DMS79 (cell line): ENCODE measurements at places on chromosomes 16 and 17.
A peak's percentile ranks its signal among the peaks of the same experiment; 100 is the strongest.

GRCh38 chr17:9783050-9783449 is 8.3 kb downstream of the DHRS7C start:
- no peak for DNase-seq

- DNase-seq: no peak
These were observed 8.5 kb downstream of the SCGB1C2 start for GRCh38 chr17:145671-146541.

GRCh38 chr17:888998-889441 is 90.6 kb downstream of the NXN start:
- peak; percentile 44 for DNase-seq

- DNase-seq: peak; percentile 41
These were observed 189.2 kb upstream of the AXIN2 start for GRCh38 chr17:65750631-65751115.

- DNase-seq: no peak
These were observed 122.5 kb upstream of the CACNG5 start for GRCh38 chr17:66712453-66712852.

GRCh38 chr17:5203178-5203907 is 11.7 kb upstream of the ZNF594 start:
- DNase-seq: no peak

- no peak for DNase-seq
These were observed 2.8 kb upstream of the RPS15A start for GRCh38 chr16:18792836-18793433.

DNA sequence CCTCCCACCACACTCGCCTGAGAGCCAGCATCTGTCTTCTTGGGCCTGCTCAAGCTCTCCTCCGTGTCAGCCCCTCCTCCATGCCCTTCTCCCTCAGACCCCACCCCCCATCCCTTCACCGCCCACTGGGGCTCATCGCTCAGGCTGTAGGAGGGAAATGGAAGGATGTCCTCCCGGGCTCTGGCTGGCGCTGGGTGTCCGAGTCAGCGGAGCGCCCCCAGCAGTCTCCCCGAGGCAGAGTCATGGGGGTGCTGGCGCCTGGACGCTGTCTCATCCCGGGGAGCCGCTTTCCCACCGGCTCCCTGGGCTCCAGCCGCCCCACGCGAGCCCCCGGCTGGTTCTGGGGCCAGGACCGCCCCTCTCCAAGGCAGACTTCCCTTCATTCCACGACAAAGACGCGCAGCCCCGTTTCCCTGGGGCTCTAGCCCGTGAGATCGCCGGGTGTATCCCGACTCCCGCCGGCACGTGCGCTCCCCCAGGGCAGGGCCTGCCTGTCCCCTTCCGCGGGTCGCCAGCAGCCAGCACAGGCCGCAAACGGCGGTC is 428 bp upstream of the ANTKMT start:
- peak; percentile 33 for DNase-seq

- DNase-seq: no peak
These were observed 91.5 kb downstream of the VPS53 start for GRCh38 chr17:623121-623520.

GRCh38 chr17:290121-290521 is 62.5 kb downstream of the RPH3AL start:
- DNase-seq: no peak

DNA sequence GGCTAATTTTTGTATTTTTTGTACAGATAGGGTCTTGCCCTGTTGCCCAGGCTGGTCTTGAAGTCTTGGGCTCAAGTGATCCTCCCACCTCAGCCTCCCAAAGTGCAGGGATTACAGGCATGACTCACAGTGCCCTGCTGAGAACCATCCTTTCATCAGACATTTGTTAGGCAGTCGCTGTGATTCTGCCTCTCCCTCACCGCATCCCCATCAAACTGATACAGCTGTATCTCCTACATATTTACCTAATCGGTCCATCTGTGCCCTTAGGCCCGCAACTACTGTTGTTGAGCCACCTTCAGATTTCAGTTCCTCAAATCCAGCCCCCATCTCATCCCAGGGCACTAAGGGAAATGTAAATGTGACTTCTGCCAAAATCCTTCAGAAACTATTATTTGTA is 2.0 kb upstream of the SLC43A2 start:
- no peak for DNase-seq

GRCh38 chr16:14399378-14400284 is 230.4 kb downstream of the PARN start:
- DNase-seq: no peak

- no peak for DNase-seq
These were observed 95.9 kb upstream of the ZFHX3 start for GRCh38 chr16:73143576-73144422.

GRCh38 chr16:53530741-53531140 is 27.7 kb upstream of the AKTIP start:
- no peak for DNase-seq

DNA sequence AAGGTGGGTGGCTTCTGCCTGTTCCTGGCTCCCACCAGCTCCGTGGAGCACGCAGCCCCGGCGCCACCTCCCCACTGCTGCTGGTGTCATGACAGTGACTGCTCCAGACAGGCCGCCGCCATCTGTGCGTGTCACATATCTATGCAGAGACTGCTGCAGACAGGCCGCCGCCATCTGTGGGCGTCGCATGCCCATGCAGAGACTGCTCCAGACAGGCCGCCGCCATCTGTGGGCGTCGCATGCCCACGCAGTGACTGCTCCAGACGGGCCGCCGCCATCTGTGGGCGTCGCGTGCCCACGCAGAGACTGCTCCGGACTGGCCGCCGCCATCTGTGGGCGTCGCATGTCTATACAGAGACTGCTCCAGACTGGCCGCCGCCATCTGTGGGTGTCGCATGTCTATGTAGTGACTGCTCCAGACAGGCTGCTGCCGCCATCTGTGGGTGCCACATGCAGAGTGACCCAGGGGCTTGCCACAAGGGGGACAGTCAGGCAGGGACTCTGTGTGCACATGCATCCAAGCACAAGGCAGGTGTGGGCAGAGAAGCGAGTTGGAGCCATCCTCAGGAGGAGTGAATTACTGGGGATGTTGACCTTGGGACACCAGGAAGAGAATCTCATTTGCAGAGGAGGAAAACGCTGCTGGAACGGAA is 3.3 kb upstream of the FN3KRP start:
- DNase-seq: no peak

DNA sequence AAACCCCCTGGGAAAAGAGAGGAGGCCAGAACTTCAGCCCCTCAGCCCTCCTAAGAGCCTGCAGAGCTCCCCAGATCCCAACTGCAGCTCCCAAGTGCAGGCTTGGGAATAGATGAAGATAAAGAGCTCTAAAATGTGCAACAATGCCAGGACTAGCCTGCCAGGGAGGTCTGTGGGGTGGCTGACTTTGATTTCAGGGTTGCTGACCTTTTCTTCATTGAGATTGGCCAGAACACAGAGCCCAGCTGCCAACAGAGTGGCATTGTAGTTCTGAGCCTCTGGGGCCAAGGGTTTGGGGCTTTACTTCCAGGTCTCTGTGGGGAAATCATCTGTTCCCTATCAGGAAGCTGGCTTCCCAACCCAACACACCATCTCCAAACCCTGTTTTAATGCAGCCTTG is 120.6 kb downstream of the COPRS start:
- DNase-seq: no peak

DNA sequence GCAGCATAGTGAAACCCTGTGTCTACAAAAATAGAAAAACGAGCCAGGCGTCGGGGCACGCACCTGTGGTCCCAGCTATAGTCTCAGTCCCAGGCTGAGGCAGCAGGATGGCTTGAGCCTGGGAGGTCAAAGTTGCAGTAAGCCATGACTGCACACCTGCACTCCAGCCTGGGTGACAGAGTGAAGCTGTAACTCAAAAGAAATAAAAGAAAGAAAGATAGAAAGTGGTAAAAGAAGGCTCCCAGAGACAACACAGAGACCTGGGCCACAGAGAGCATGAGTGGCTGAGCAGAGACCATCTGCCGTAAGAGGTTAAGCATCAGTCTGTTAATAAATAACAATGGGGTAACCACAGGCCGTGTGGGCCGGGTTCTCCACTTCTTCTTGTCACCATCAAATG is 15.3 kb upstream of the HEXD start:
- DNase-seq: no peak

GRCh38 chr16:3954411-3954921 is 74.0 kb upstream of the CREBBP start:
- no peak for DNase-seq

GRCh38 chr16:89175280-89176146 is 4.0 kb downstream of the CDH15 start:
- DNase-seq: no peak

DNA sequence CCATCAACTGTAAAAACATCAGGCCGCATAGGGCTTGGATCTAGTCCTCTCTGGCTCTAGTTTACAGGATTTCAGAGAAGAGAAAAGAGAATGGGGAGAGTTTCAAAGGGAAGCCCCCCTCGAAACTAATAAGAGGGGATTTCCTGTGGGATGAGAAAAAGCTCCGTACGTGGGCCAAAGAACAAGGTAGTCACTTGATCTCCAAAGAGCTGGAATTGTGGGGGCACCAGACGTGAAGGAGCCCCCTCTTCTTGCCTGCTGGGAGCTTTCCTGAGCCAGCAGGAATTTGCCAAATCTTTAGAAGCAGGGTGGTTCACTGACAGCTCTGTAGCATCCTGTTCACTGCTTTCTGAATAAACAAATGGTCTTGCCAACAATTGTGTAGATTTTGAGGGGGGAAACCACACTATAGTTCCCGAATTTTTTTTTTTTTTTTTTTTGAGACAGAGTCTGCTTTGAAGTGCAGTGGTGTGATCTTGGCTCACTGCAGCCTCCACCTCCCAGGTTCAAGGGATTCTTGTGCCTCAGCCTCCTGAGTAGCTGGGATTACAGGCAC is 7.0 kb upstream of the TMIGD1 start:
- no peak for DNase-seq

GRCh38 chr16:85734311-85735017 is 16.4 kb downstream of the C16orf74 start:
- DNase-seq: no peak

DNA sequence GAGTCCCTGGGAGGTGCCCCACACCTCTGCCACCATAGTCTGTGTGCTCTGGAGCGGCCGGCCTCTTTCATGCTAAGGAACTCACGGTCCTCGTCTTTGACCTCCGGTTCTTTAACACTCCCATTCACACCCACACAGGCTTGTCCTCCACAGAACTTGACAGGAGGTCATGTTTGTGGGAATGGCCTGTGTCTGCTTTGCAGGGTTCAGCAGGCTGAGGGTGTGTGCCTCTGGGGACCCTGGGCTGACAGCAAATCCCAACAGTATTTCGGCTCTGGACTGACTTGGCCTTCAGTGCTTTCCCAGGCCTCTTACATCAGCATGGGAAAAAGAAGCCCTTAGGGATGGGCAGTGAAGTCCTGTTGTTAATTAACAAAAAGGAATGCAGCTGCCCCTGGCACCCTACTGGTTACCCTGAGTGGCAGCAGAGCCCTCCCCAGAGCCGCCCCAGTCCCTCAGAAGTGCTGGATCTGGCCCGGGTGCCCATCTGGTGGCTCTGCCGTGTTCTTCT is 35.4 kb upstream of the ADORA2B start:
- DNase-seq: no peak

DNA sequence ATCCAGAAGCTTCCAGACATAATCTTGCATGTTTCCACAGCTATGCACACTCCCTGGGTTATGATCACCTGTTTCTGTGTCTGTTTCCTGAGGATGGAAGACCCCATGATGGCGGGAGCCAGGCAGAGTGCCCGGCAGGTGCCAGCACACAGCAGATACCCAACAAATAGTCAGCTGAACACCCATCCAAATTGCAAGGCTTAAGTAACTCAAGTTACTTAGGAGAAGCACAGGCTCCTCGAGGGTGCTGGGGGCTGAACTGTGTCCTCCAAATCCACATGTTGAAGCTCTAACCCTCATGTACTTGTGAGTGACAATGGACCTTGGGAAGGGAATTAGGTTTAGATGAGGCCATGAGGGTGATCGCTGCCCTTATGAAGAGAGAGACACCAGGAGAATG is 79.5 kb upstream of the DOC2B start:
- DNase-seq: no peak

DNA sequence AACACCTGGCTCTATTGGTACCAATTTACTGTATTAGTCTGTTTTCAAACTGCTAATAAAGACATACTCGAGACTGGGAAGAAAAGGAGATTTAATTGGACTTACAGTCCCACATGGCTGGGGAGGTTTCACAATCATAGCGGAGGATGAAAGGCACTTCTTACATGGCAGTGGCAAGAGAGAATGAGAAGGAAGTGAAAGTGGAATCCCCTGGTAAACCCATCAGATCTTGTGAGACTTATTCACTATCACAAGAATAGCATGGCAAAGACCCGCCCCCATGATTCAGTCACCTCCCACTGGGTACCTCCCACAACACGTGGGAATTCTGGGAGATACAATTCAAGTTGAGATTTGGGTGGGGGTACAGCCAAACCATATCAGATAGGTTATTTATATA is 22.6 kb upstream of the GOSR1 start:
- no peak for DNase-seq

- DNase-seq: no peak
These were observed 7.8 kb upstream of the RHOT2 start for GRCh38 chr16:660132-660458.

- DNase-seq: no peak
These were observed 289.1 kb downstream of the CA10 start for GRCh38 chr17:51869387-51869786.

- no peak for DNase-seq
These were observed 3.7 kb downstream of the GP2 start for GRCh38 chr16:20323591-20324117.

- DNase-seq: no peak
These were observed 21.7 kb downstream of the ACSF3 start for GRCh38 chr16:89115216-89115861.

GRCh38 chr16:68369697-68370580 is 59.1 kb downstream of the PRMT7 start:
- no peak for DNase-seq

- no peak for DNase-seq
These were observed 139.4 kb upstream of the RPH3AL start for GRCh38 chr17:492022-492413.

DNA sequence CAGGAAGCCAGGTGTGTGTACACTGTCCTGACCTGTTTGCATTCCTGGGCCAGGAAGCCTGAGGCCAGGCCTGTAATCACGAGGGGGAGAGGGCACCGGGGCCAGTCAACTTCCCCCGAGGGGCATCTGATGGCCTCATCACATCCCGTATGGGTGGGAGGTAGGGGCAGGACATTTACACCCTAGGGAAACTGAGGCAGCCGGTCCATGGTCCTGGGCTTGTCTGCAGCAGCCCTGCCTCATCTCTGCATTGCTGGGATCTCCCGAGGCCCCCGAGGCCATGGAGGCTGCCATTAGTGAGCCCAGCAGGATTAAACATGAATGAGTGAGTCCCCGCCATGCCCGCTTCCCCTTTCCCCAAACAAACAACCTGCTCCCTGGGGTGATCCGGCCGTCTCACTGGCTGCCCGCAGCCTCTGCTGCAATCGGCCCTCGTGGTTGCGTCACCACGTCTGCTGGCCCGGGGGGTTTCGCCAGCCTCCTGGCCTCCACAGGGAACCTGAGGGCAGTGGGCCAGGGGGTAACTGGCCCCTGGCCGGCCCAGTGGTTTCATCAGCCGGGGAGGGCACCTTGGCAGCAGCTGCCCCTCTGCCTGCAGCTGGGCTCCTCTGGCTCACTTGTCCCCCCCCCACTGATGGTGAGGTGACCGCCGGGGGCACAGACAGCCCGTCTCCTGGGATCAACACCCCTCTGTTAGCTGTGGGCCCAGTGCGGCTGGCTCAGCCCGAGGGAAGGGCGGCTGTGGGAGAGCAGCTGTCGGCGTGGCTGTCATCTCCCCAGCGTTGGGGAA is 88.3 kb upstream of the GSE1 start:
- DNase-seq: no peak

- DNase-seq: no peak
These were observed 59.4 kb downstream of the ENGASE start for GRCh38 chr17:79133985-79134384.
